ENCODE measurements at places on chromosomes 7 and 10.

DNA sequence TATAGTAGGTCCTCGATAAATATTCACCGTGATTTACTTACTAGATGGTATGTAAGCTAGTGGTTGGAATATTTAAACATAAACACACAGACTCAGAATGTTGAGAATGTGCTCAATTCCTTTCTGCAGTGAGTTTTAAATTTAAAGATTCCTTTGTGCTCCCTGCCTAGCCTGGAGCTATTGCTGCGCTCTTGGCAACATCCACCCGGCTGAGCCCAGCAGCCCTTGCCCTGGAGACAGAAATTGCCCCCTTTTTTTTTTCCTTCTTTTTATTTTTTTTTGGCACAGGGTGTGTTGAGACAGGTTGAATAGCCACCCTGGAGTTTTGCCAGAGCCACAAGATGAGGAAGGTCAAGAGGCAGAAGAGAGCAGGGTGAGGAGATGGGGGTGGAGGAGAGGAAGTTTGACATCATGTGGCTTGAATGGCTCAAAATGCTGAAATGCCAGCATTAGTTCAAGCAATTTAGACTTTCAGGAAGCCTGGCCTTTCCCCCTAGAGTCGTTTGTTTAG lies 180.8 kb downstream of the PRKCQ start:
- H3K27me3 ChIP-seq, result no peaks in the 10 kb centered on the region
- H3K4me1 ChIP-seq, result peaks cover 9% of the 10 kb centered on the region
- no peak overlapping the region for H3K27ac ChIP-seq
- no peak overlapping the region for H3K4me3 ChIP-seq
- no peak for DNase-seq

- H3K36me3 ChIP-seq, result no peaks in the 10 kb centered on the region
- no peaks in the 10 kb centered on the region for H3K27me3 ChIP-seq
- no peak overlapping the region for H3K27ac ChIP-seq
- no peak for DNase-seq
These were observed 22.8 kb downstream of the UNC5B start for GRCh38 chr10:71234970-71235685.

DNA sequence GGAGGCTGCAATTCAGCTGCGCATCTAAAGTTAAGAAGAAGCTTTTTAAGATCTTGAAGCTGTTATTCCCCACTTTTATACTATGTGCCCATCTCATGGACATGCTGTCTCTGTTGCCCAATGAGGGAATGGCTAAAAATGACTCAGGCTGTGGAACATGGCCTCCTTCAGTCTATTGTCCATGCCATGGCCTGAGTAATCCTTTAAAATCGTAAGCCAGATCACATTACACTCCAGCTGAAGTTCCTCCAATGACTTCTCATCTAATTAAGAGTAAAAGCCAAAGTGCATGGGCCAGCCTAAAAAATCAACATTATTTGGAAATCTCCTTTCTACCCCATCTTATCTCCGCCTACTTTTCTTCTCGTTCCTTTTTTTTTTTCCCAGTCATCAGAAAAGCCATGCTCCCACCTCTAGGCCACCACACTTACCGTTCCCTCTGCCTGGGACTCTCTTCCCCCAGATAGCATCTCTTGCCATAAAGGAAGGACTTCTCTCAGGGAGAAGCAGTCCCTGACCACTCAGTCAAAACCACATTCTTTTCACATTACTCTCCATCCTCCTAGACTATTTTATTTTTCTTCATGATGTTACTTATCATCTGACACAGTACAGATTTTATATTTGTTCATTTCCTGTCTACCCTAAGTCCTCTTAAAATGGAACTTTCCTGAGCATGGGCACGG lies 337.4 kb downstream of the PRPF18 start:
- H3K27ac ChIP-seq, result peak overlapping the region; percentile 74
- H3K27me3 ChIP-seq, result no peaks in the 10 kb centered on the region

DNA sequence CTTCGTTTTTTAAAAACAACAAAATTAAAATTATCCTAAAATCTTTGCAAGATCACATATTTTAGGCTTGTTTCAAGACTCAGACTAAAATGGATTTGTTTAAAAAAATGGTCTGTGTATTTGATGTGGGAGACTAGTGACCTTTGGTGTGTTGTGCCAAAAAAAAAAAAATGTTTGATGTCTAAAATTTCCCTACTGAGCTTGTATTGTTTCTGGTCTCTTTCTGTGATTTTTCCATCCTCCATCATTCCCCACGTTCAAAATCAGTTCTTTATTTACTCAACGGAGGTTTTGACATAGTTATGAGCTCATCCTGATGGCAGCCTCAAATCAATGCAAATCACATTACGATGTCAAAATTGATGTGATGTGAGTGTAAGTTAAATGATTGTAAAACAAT lies 326.2 kb downstream of the RNLS start:
- no peak overlapping the region for H3K27ac ChIP-seq
- no peaks in the 10 kb centered on the region for H3K4me1 ChIP-seq
- no peaks in the 10 kb centered on the region for H3K27me3 ChIP-seq
- no peaks in the 10 kb centered on the region for H3K36me3 ChIP-seq

Data from PC-3 (cell line).